Activated CD4-positive, alpha-beta T cell treated with anti-CD3 and anti-CD28 coated beads, Interleukin-2, Interleukin-6, amounts not matched to agents 100 ng/mL and 50 ng/mL, durations not matched to agents 16 hours and 8 hours (primary cell): ENCODE measurements at places on chromosomes 5 and 9.

DNA sequence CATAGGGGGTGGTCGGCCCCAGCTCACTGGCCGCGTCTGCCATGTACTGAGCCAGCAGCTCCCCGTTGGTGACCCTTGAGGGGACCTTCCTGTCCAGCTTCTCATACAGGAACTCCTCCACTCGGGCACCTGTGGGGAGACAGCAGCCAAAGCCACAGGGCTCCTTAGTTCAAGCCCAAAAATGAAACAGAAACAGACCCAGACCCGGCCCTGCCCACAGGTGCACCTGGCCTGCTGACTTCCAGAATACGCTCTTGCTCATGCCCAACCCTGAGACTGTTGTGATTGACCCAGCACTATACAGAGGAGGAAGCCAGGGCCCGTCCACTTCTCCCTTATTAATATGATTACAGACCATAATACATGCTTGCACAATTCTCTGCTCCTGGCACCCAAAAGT, 7.0 kb downstream of the SH3GLB2 start:
- no peak for DNase-seq

GRCh38 chr5:141369994-141370848, at the start of gene PCDHGB3:
Gene PCDHGB3, plus strand, starts transcription at chr5:141370242. Its CDS starts 153 bp downstream, at chr5:141370395.
- peak; percentile 47 for DNase-seq

DNA sequence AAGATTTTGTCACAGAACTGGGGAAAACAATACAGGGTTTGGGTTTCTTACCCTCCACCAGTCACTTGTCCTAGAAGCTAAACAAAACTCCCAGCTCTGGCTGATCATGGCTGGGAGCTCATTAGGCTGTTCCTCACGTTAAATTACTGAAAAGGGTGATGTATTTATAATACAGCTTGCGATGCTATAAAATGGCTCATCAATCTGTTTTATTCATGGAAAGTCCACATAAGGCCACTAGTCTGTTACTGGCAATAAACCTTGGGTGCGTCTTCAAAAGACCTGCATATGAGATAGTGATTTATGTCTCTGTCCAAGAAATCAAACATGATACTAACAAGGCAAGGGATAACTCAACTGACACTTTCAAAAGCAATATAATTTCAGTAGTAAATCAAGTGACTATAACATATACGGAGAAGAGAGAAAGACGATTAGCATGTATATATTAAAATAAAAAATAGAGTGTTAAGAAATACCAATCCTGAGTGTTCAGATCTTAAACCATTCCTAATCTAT, 219.0 kb downstream of the BNC2 start:
- DNase-seq: no peak

DNA sequence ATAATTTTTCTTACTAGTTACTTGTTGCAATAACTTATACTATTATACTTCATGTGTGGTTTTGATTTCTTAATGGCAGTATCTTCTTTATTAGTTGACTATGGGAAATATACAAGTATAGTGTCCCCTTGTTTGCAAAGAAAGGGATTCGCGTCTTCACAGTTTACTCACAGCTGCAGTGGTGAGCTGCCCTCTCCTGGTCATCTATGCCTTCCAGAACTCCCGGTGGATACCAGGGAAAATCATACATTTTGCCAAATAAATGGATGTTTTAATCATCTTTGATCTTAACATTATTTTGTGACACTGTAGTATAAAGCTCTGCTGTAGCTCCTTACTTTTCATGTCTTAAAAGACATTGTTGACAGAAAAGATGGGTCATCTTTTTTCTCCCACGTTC, 142.0 kb downstream of the ZCCHC7 start:
- no peak for DNase-seq

DNA sequence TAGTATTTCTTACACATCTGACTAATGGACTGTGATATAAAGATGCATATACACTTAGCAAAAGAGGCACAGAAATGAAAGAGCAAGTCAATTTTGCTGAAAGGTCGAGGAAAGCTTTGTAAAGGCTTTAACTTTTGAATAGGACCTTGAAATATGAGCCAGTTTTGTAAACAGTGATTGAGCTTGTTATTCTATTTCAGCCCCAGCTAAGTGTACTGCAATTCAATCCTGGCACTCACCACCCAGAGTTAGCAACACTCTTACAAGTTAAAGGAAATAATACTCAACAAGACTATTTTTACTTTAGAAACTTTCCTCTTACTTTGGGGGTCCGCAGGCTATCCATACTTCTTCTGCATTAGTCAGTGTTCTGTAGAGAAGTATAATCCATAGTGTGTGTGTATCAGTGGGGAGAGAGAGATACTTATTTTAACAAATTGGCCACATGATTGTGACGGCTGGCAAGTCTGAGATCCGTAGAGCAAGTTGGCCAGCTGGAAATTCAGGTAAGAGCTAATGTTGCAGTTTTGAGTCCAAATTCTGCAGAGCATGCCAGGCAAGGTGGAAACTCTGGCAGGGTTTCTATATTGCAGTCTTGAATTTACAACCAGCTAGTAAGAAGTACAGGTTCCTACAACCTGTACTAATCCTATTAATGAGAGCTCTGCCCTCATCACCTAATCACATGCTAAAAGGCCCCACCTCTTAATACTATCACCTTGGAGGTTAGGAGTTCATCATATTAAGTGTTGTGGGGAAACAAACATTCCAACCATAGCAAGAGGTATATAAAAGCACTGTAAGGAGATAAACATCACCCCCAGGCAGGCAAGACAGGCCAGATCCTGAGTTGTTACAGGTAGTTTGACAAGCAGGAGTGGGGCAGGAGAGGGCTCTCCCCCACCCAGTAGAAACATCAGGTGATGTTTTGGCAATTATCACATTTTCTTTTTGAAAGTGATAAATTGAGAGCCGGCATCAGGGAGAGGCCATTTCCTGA, 33.6 kb downstream of the IL7R start:
- no peak for DNase-seq

GRCh38 chr5:60196385-60197113, 303.0 kb upstream of the PDE4D start:
- no peak for DNase-seq
